ENCODE measurements at places on chromosomes 6 and 20. TPM values are rescaled to one million over a fixed set of nuclear protein-coding genes. Genes with fewer than 3 reads are reported as not detected.

The LINC00237 gene
- not detected for polyA plus RNA-seq

The SEMG2 gene
- not detected for polyA plus RNA-seq

The RIPOR2 gene
- 464 TPM for polyA plus RNA-seq

The COL12A1 gene
- not detected for polyA plus RNA-seq

The TMEM244 gene
- polyA plus RNA-seq = not detected

The OR12D3 gene
- polyA plus RNA-seq = not detected

The TREM1 gene
- 5.6 TPM for polyA plus RNA-seq

The SF3B5 gene
- polyA plus RNA-seq = 420 TPM

The SPATS1 gene
- not detected for polyA plus RNA-seq

The MCHR2 gene
- polyA plus RNA-seq = not detected

The LRFN2 gene
- polyA plus RNA-seq = not detected

The TP53TG5 gene
- 0.27 TPM for polyA plus RNA-seq

The SMIM28 gene
- not detected for polyA plus RNA-seq

The SAMD5 gene
- not detected for polyA plus RNA-seq

The CLVS2 gene
- polyA plus RNA-seq = not detected

The BPI gene
- not detected for polyA plus RNA-seq

The CCN2 gene
- polyA plus RNA-seq = 1.3 TPM

The PCNA gene
- 41.4 TPM for polyA plus RNA-seq

The HMGA1 gene
- 25.3 TPM for polyA plus RNA-seq

The GMPR gene
- 0.88 TPM for polyA plus RNA-seq

The IMPG1 gene
- polyA plus RNA-seq = not detected

The CPNE5 gene
- polyA plus RNA-seq = 56.9 TPM

The SLC32A1 gene
- polyA plus RNA-seq = not detected

The WFDC5 gene
- not detected for polyA plus RNA-seq

The LPA gene
- polyA plus RNA-seq = not detected

The RAB23 gene
- not detected for polyA plus RNA-seq

The ELMO2 gene
- 18.6 TPM for polyA plus RNA-seq

The TNXB gene
- 0.44 TPM for polyA plus RNA-seq

The BTNL2 gene
- polyA plus RNA-seq = not detected

The MACROD2 gene
- polyA plus RNA-seq = 49.3 TPM

The NELFE gene
- 79.9 TPM for polyA plus RNA-seq

The LY6G6D gene
- polyA plus RNA-seq = not detected

The MLIP gene
- polyA plus RNA-seq = not detected

The TCP11 gene
- polyA plus RNA-seq = not detected

The MOXD1 gene
- 11.2 TPM for polyA plus RNA-seq

The BIRC7 gene
- not detected for polyA plus RNA-seq

The HMGCLL1 gene
- polyA plus RNA-seq = not detected

The SMAP1 gene
- 15.4 TPM for polyA plus RNA-seq
